ENCODE measurements at places on chromosomes 3 and 15.

GRCh38 chr15:32659340-32660155 is 18.0 kb downstream of the SCG5 start:
- DNase-seq = peak; percentile 56

GRCh38 chr15:49273734-49274318 is 103.8 kb downstream of the GALK2 start:
- DNase-seq = no peak

- DNase-seq = no peak
Measured at GRCh38 chr3:111749171-111750170, 109.6 kb upstream of the PHLDB2 start.

- peak; percentile 73 for DNase-seq
Measured at GRCh38 chr3:10518506-10519150, 13.2 kb upstream of the ATP2B2 start.

GRCh38 chr15:64951777-64952418 is 37.8 kb downstream of the SPG21 start:
- no peak for DNase-seq

GRCh38 chr15:89770041-89770440 is 6.1 kb upstream of the MESP2 start:
- DNase-seq = no peak

DNA sequence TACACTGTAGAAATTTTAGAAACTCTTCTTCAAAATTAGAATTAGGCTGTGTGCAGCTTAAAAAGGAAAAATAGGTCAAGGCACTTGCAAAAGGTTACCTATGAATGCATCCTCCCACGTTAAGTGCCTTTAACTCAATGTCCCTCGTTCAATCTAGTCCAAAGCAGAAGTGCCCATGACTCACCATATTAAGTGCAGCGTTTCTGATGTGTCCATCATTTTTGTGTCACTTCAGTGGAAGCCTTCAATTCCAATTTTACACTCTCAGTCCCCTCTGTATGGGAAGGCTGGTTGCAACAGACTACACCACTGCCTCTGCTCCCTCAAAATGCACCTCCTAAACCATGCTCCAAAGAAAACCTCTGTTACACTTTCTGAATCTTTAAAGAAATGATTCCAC is 53.4 kb downstream of the FOXB1 start:
- no peak for DNase-seq

DNA sequence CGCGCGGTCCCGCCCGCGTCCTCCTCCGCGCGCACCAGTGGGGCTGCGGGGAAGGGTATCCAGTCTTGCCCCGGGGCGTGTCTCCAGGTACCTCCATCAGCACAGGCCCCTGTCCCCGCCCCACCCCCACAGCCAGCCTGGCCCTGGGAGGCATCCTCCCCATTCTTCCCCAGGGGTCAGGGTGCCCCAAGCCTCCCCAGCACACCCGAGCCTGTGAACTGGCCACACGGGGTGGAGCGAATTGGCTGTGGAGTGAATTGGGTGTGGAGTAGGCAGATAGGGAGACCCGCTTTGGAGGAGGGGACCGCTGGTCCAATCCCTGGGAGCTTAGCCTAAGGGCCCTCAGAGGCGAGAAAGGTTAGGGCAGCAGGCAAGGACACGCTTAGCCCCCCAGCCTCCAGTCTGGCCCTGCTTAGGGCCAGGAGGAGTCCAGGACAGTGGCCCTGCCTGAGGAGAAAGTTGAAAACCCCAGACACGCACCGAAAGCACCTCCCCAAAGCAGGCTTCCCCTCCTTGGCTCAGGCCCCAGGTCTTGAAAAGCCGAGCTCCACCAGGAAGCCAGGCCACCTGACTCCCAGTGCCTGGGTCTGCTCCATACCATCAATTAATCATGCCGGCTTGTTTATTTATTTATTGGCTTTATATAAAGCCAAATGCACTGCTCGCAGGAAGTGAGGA is 107.7 kb upstream of the SLC6A11 start:
- no peak for DNase-seq

GRCh38 chr15:92962914-92963313 is 62.8 kb downstream of the CHD2 start:
- no peak for DNase-seq

DNA sequence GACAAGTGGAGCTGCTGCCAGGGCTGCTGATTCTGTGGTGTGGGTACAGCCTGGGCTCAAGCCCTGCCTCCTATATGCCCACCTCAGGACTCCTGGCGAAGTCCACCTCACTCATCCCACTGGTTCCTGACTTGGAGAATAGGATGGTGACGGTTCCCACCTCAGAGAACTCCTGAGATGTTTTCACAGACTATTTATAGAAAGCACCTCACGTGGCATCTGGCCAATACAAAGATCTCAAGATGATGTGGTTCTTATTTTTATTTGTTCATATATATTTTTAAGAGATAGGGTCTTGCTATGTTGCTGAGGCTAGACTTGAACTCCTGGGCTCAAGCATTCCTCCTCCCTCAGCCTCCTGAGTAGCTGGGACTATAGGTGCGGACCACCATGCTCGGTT is 236.9 kb upstream of the BHLHE40 start:
- DNase-seq = no peak

DNA sequence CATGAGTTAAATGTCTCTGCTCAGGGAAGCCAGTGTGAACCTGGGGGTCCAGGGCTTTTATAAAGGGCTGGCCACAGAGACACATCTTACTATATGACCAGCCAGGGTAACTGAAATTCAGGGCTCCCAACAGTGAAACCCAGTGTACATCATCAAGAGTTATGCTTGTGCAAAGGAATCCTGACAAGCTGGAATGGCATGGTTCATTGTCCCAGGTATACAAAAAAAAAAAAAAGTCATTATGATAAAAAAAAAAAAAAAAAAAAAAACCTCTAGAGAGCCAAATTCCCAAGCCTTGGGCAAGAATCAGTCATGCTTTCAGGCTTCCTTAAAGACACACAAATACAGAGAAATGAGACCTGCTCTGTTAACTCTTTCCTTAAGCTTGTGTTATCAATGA is 452.0 kb downstream of the GABRG3 start:
- DNase-seq = no peak

- no peak for DNase-seq
Measured at GRCh38 chr3:141526709-141527108, 39.9 kb downstream of the RASA2 start.

GRCh38 chr3:102531686-102532085 is 96.9 kb downstream of the ZPLD1 start:
- DNase-seq = no peak

DNA sequence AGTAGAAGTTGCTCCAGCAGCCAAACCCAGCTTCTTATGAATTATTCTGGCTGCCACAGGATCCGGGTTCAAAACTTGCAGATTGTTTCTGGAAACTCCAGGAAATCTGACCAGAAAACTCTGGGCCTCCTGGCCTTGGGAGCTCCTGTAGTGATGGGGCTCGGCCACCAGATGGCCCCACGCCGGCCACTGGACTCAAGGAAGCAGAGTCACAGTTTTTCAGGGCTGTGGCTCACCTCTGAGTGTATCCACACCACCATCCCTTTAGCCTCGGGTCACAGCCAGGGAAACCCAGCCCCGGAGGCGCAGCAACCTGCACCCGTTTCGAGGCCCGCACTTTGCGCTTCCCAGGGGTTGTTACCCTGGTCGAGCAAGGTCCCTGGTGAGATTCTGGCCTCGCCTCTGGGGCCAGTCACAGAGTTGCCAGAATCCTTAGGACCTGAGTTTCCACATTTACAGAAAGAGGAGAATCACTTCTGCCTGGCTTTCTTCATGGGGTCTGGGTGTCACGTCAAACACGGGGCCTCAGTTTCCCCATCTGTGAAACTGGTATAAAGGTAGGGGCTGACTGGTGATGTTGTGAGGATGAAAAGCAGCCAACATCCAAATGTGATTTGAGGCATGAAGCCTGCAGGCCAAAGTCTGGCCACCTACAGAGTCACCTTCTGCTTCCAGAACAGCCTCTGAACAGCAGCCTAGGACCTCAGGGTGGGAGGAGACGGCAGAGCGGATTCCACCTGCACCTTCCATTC is 53.5 kb upstream of the LCTL start:
- peak; percentile 63 for DNase-seq

- DNase-seq = no peak
Measured at GRCh38 chr3:131370935-131371687, 10.5 kb upstream of the NUDT16 start.

GRCh38 chr3:122992676-122993075 is 34.9 kb downstream of the SEMA5B start:
- no peak for DNase-seq

DNA sequence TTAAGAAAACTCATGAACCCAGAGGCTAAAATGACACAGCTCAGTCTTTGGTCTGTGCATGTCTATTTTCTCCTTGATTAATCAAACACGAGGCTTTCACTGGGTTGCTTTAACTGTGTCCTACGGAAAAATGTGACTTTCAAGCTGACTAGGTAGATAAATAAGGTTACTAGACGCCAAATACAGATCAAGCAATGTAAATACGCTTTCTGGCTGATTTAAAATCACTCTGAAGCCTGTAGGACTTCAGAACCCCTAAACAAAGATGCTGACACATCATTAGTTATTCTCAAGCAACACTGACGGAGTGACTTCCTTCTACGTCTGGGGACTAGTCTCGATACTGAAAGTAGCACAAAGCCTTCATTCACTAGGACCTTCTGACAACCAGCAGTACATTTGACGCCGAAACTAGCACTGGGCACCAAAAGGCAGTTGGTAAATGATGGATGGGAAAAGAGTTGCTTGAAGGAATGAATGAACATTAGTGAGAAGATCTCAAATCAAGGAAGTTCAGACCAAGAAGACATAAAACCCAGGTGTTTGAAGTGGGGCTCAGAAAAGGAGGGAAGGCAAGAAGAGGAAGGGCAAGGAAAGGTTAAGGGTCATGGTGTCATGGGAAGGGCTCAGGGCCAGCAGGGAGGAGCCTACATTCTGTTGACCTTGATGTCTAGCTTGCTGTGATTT is 67.1 kb upstream of the CDV3 start:
- no peak for DNase-seq

- DNase-seq = peak; percentile 41
Measured at GRCh38 chr15:40439960-40440742, 602 bp upstream of the BAHD1 start.

DNA sequence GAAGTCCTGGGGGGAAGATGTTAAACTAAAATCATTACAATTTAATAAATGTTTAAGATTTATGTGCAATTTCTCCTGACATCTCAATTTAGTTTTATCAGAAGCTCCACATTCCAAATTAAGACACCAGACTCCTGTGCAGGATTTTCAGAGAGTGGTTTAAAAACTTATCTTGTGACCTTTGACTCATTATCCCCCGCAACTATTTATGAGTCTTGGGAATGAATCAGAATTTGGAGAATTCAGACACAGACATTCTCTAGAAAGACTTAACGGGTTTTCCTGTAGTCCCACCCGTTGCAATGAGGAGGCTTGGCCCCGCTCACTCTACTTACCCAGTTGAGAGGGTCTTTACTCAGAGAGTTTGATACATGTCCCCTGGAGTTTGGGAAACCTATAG is 7.1 kb downstream of the OR5K2 start:
- DNase-seq = no peak

All from ACHN (cell line).